T1000 (cell line): ENCODE measurements at places on chromosomes 7 and 10.

GRCh38 chr7:76108540-76109233, 60.8 kb downstream of the MDH2 start:
- DNase-seq: no peak

GRCh38 chr10:33117816-33118215, 159.8 kb upstream of the ITGB1 start:
- no peak for DNase-seq

DNA sequence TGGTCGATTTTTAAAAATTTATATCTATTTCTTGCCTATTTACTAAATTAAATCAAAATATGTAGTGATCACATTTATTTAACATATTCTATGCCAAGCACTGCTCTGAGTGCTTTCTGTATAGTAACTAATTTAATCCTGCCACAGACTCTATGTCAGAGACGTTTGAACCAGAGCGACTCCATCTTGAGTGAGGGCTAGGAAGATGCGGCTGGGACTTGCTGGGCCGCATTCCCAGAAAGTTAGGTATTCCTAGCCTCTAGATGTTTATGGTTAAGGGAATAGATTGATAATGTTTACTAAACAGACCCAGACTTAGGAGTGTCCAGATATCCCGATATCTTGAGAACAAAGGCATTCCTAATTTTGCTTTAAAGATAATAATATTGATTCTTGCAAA, 3.2 kb upstream of the GSTO1 start:
- DNase-seq: no peak

DNA sequence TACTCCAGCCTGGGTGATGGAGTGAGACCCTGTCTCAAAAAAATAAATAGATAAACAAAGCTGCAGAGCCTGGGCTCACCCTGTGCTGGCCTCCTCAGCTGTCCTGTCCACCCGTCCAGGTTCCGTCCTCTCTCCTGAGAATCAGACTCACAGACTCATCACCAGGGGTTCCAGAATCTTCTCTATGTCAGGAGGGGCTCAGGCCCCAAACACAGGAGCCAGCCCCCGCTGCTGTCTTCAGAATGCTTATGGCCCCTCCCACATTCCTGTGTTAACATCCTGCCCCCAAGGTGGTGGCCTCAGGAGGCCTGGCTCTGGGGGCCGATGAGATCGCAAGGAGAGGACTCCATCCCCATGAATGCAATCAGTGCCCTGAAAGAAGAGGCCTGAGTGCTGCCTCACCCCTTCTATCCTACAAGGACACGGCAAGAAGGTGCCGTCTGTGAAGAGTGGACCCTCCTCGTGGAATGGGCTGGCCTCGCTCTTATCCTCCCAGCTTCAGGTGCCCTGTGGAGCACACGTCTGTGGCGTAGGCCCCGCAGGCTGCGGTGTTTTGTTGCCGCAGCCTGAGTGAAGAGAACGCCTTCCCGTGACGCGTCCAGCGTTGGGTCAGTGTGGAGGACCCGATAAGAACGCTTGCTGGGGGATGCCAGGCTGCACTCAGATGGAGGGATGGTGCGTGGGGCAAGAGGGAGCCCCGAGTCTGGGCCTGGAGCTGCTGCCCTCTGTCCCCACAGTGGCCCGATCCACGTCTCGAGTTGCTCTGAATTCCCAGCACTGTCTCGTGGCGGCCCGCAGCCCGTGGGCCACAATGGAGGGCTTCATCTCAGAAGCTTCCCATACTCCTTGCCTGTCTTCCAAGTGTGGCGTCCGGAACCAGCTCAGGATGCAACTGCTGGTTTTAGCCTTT, 77.1 kb downstream of the INPP5A start:
- no peak for DNase-seq

DNA sequence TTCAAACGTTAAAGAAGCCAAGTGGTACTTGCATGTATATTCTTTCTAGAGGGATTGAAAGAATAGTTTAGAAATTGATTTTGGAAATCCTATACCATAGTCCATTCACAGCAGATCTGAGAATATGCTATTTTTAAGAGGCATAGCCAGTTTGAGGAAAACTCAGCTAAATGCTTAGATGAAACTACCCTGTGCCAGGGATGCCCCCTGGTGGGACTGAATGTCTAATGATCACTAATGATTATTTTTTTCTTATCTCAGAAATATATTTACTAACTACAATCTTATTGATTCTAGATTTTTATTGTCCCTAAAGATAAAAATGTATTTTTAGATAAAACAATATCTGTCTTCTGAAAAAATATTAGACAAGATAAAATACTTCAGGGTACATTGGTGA, 844.9 kb upstream of the PHF14 start:
- DNase-seq: no peak

DNA sequence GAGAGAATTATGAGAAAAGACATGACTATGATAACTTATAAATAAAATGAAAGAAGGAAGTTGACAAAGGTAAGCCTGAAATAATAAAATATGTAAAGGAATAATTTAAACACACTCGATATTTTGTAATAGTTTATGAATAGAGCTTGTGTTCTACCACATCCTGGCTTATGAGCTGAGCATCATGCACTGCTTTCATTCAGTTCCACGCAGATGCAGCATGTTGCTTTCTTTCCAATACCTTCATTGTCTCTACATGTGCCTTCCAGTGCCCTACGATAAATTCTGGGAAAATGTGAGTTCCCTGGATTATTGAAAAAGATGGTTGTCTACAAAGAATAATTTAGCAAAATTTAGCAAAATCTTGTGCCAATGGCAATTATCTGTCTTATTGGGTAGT, 398.9 kb upstream of the SEMA3C start:
- DNase-seq: no peak

DNA sequence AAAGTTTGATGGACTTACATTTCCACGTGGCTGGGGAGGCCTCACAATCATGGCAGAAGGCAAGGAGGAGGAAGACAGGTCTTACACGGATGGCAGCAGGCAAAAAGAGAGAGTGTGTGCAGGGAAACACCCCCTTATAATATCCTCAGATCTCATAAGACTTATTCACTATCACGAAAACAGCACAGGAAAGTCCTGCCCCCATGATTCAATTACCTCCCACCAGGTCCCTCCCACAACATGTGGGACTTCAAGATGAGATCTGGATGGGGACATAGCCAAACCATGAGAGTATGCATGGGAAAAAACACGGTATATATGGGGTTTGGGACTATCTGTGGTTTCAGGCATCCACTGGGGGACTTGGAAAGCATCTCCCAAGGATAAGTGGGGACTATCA, 78.0 kb downstream of the PLXNA4 start:
- DNase-seq: no peak

- DNase-seq: no peak
Measured at GRCh38 chr7:22667187-22667561, 59.8 kb upstream of the IL6 start.

- DNase-seq: no peak
Measured at GRCh38 chr10:114087255-114087654, 43.6 kb downstream of the ADRB1 start.
